ENCODE measurements at places on chromosomes 2 and 18.

DNA sequence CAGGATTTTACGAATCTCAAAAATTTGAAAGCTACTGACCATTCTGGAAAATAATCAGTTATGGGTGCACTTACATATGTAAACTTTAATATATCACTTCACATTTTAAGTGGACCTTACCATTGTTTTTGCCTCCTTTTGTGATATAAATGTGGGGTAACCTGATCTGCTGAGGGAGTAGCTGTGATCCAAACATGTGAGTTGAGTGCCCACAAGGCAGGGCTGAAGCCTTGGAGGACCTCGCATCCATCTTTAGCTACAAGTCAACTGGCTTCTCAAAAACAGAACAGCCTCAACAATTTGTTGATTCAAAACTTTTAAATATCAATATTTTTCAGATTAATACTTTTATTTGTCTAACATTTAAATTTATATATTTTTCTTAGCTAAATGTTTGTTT is 178.2 kb downstream of the PLCL1 start:
- no peak for DNase-seq

GRCh38 chr2:216633616-216634369 is 573 bp downstream of the IGFBP2 start:
- peak; percentile 28 for DNase-seq

DNA sequence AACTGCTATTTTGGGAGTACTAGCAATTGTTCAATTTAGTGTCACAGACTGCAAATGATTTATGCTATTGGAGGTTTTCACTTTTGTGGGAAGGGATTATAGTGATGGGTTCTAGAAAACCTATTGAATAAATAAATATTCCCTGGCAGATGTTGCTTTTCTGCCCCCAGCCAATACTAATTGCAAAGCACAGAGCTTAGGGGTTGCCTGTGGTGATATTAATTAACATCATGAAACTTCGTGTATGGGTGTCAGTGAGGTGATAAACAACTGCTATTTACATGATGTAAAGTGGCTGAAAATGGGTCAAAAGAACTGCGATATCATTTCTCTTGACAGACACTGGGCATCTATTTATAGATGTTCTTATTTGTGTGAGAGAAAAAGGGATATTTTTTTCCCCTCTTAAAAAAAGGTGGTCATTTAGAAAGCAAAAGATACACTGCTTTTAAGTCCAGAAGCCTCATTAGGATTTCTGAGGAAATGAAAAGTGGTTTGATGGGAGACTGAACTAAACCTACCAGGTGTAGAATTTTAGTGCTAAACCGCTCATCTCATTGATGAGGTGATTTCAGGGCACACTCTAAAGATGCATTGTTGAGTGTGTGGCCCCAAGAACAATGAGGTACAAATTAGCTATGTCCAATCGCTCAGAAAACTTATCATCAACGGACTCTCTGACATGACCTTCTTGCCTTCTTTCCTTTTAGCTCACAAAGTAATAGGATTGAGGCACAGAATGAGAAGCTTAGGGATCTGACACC is 116.7 kb upstream of the CHST9 start:
- DNase-seq, result peak; percentile 28

GRCh38 chr2:88950010-88950409 is 258.5 kb downstream of the RPIA start:
- DNase-seq, result no peak

- no peak for DNase-seq
Observed at GRCh38 chr18:5457462-5457957, 86.3 kb downstream of the EPB41L3 start.

- DNase-seq, result no peak
Observed at GRCh38 chr2:168166902-168167510, 80.4 kb downstream of the STK39 start.

DNA sequence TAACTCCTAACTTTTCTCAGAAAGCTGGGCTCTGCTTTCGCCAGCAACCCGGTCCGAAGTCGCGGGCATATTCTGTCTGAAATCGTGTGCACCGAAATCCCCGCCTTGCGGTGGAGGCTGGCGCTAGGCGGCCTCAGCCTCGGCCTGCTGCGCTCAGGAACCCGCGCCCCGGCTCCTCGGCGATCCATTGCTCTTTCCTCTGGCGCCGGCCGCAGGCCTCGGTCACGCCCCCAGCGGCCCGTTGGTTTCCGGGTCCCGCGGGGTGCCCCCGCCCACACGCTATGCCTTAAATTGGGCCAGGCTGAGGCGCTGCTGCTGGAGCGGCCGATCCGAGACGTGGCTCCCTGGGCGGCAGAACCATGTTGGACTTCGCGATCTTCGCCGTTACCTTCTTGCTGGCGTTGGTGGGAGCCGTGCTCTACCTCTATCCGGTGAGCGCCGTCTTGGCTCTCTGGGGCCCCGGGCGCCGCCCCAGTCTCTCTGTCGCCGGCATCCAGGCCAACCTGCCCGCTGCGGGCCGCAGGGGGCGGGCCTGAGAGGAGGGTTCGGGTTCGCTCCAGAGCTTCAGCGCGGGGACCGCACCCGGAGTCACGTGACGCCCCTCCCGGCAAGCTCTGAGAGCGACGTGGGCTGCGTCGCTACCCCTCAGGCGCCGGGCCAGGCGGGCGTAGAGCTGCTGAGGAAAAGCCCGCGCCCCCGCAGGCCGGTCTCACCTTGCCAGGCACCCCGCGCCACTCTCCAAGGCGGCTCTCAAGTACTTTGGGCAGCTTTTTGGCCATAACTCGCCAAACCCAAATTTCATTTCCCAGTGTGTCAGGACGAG is at the start of gene CYP20A1:
Gene CYP20A1, plus strand, starts transcription at position 315 of the 823 bp plus-strand sequence. Its CDS starts 45 bp downstream, at position 360.
- peak; percentile 96 for DNase-seq

DNA sequence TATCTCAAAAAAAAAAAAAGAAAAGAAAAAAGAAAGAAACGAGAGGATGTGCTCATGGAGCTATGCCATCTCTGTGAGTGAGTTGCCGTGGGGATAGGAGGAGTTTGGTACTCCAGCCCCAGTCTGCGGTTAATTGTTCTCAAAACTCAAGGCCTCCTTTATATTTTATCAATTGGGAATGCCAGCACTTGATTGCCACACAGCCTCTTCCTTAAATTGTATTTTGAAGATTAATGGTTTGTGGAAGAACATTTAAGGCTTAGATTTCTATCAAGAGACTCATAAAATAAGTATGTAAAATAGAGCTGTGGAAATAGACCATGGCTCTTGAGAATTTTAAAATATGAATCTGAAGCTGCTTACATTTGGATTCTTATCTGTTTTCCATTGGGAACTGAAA is 29.8 kb downstream of the KCNE4 start:
- no peak for DNase-seq

- no peak for DNase-seq
Observed at GRCh38 chr2:231294571-231295362, 96.3 kb downstream of the ARMC9 start.

GRCh38 chr2:42809131-42809818 is 16.9 kb upstream of the HAAO start:
- DNase-seq, result no peak

- no peak for DNase-seq
Observed at GRCh38 chr2:44324971-44325426, 36.3 kb downstream of the PREPL start.

DNA sequence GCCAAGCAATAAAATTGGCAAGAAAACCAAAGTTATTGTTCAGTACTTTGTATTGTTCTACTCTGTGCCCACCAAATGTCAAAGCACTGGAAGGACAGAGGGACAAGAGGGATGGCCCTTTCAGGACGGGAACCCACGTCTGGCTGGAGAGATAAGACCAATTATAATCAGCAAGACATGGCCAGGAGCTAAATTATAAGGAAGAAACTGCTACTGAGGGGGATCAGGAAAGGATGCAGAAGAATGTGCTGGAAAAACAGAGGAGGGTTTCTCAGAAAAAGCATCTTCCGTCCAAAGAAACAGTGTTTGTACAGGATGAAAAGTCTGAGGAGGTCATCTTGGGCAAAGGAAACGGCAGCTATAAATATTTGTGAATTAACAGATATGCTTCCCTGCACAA is 46.4 kb upstream of the NARS1 start:
- no peak for DNase-seq

DNA sequence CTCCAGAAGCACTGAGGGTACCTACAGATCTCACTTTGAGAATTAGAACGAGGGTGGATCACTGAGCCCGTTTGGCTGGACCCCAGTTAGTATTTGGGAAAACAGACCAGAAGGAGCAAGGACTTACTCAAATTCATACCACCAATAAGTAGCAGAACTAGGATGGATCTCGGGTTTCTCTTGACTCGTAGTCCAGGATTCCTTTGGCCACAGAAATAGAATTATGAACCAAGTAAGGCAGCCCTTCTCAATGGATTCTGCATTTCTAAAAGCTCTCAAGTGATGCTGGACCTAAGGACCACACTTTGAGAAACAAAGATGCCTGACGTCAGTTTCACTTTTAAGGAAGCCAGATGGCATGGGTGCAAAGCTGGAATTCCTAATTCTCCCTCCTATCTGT is 153.0 kb downstream of the KLHL29 start:
- no peak for DNase-seq

GRCh38 chr2:144438801-144439631 is 80.9 kb downstream of the ZEB2 start:
- DNase-seq, result no peak

DNA sequence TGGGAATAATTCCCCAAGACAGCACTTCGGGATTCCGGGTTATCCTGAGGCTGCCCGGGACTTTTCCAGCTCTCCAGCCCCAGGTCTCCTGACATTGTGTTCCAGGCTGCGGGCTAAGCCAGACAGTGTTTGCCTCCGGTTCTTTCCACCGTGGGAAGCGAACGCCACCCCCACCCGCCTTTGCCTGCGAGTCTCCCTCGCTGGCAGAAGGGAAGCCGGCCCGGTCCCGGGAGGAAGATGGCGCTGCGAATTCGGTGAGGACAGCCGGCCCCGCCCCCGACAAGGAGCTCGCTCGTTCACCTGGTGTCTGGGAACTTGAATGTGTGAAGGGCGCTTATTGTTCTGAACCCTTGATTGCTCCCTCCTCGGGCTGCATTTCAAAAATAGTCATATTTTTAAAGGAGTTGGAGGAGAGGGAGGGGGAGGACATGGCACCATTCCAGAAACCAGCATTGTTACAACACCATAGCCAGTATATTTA is 2.9 kb downstream of the LRATD1 start:
- DNase-seq, result peak; percentile 95

DNA sequence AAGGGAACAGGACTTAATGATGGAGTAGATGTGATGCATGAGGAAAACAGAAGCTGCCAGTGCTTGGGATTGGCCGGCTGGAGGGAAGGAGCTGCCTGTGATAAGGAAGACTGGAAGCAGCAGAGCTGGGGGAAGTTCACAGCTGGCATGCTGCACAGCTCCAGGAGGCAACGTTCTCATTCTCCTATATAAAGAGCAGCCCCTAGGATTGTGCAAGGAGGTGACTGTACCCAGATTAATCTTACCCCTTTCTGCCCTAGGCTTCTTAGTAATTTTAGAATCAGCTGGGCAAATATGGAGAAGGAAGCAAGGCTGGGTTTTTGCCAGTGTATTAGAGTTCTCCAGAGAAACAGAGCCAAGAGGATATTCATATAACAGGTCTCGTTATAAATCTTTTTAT is 155.8 kb downstream of the ALPK2 start:
- DNase-seq, result no peak

DNA sequence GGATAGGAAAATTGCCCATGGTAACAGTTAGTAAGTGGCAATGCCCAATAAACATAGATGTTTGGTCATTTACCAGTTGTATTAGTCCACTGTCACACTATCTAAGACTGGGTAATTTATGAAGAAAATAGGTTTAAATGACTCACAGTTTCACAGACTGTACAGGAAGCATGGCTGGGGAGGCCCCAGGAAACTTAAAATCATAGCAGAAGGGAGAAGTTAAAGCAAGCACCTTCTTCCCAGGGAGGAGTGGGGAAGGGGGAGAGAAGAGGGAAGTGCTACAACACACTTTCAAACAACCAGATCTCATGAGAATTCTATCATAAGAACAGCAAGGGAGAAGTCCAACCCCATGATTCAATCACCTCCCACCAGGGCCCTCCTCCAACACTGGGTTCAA is 23.4 kb downstream of the NR4A2 start:
- DNase-seq, result no peak

DNA sequence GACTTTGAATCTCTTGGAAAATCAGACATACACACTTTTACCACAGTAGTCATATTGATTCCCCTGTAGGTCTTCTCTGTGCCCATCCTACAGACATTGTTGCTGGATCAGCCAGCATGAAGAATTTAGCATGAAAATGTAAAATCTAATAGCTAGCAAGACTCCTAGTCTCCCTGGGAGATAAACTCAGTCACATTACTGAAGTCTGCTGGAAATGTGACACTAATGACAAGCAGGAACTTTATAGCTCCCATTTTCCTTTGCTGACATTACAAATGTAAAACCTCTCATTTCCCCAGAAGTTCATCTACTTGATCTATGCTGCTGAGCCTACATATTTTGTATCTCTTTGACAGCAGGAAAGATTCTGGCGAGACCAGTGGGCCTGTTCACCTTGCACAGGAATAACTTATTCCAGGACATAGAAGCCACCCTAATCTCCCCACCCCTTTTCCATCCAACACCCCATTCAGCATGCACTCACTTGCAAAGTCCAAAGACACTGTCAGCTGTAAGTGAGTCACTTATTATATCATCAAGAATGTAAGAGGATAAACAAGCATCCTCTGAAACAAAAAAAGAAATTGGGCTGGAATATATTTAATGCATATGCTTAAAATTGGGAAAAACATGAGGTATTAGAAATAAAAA is 648.3 kb upstream of the PKDCC start:
- DNase-seq, result no peak
